ENCODE measurements at places on chromosomes 5 and 9.

GRCh38 chr5:5882706-5883105 is 460.2 kb downstream of the ICE1 start:
- DNase-seq: no peak

- no peak for DNase-seq
These were observed 565.2 kb upstream of the TLE4 start for GRCh38 chr9:79006546-79006945.

DNA sequence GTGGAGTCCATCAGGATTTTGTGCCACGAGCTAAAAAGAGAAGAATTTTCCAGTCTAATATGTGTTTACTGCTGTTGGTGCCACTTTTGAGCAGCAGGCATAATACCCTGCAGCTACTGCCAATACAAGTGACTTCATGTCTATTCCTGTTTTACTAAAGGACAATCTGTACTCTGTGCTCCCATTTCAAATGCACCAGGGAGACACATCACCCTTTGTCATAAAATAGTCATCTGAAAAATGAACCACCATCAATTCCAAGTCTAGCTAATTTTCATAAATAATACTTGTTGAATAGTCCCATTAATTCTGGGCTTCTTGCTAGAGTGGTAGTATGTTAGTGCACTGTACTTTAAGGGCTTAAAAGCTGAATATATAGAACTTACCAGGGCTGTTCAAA is 8.9 kb upstream of the PKD2L2 start:
- DNase-seq: no peak

DNA sequence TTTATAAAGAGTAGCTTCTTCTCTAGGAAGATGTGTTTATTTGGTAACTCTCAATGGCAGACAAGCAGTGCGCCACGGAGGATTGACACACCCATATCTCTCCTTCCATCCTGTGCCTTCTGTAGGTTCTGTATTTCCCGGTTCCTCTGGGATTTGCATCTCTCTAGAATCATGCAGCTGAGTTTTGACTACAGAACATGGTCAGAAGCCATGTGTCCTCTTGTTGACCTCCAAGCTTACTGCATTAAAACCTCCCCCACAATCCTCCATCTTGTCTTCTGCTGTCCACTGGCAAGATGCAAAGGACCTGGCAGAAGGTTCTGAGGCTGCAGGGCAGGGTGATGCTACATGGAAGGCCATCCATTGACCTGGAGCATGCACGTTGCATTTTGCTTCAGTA is 482.0 kb downstream of the DMRT2 start:
- no peak for DNase-seq

- DNase-seq: no peak
These were observed 970 bp upstream of the TRIM32 start for GRCh38 chr9:116686135-116686534.

GRCh38 chr5:9168791-9169556 is 376.9 kb downstream of the SEMA5A start:
- no peak for DNase-seq

DNA sequence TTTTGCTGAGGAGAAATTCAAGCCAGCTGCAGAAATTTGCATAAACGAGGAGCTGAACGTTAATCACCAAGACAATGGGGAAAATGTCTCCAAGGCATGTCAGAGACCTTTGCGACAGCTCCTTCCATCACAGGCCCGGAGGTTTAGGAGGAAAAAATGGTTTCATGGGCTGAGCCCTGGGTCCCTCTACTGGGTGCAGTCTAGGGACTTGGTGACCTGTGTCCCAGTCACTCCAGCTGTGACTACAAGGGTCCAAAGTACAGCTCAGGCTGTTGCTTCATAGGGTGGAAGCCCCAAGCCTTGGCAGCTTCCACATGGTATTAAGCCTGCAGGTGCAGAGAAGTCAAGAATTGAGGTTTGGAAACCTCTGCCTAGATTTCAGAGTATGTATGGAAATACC is 207.5 kb downstream of the DENND1A start:
- DNase-seq: no peak

- no peak for DNase-seq
These were observed 225.3 kb downstream of the NTRK2 start for GRCh38 chr9:84894859-84895258.

DNA sequence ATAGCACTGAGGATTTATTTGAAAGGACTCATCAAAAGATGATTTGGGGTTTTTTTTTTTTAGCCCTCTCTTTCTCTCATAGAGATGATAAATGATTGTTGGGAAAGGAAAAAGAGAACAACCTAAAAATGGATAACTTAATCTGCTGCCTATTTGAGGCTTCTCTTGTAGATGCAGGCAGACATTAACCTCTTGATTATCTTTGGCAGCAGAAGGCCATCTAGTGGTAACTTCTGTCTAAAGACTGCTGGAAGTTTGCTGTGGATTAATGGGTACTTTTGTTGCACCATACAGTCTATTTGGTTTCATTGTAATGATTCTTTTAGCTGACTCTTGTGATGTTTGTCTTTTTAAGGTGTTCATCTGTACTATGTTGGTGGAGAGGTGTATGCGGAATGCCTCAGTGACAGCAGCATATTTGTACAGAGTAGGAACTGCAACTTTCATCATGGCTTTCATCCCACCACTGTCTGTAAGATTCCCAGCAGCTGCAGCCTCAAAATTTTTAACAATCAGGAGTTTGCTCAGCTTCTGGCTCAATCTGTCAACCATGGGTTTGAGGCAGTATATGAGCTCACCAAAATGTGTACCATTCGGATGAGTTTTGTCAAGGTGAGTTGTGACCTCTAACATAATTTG is 18.8 kb downstream of the SMIM32 start:
- peak; percentile 36 for DNase-seq

DNA sequence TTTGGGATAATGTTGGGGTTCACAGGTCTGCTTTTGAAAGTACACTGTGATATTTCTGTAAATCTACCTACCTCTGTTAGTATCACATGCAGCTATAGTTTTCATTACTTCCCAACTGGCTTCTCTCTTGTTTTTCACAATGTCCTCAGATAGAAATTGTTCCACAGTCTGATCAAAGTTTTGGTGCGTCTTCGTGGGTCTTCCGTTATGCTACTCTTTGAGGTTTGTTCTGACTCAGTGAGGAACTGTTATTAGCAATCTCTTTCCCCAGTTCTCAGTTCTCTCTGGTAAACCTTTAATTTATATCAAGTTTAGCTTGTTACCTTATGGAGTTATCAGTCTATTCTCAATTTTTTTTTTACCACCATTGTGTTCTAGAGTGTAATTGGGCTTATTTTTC is 2061.2 kb upstream of the CDH9 start:
- DNase-seq: no peak

GRCh38 chr5:31182136-31182535 is 11.3 kb upstream of the CDH6 start:
- no peak for DNase-seq

DNA sequence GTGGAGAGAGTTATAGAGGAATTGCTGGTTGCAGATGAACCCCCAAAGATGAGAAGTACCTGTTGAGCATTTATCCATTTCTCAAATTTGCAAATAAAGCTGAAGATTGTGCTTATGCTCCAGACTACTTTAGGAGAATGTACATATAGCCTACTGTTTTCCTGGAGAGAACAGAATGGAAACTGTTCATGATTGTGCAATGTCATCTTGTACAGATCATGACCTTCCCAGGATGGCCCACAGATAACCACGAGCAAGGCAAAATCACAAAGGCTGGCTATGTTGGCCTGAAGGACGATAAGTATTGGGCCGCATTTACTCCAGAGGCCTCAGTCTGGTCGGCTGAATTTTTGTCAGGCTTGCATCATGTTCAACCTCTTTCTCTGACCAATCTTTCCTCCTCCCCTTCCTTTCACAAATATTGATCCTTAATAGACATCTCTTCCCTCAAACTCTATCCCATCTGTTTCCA is 28.5 kb upstream of the RICTOR start:
- DNase-seq: no peak

DNA sequence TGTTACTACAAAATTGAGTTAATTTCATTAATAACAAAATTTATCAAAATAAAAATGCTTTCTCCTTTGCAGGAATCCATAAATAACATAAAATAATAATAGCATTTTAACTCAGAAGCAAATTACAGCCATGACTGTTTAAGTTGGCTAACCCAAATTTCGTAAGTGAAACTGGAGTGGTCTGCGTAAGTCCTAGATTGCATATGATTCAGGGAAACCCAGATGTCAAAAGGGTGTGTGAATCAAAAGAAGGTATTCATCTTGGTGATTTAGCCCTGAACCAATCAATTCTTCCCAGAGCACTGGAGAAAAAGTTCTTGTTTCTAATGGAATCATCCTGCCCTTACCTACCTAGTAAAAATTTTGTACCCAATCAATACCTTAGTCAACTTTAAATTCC is 547.6 kb downstream of the RAB3C start:
- no peak for DNase-seq

GRCh38 chr5:64831996-64832395 is 63.3 kb downstream of the CWC27 start:
- DNase-seq: peak; percentile 24

- DNase-seq: peak; percentile 14
These were observed at the start of gene NRG2 for GRCh38 chr5:140042643-140043507. Gene NRG2, minus strand, starts transcription at chr5:140043299.

DNA sequence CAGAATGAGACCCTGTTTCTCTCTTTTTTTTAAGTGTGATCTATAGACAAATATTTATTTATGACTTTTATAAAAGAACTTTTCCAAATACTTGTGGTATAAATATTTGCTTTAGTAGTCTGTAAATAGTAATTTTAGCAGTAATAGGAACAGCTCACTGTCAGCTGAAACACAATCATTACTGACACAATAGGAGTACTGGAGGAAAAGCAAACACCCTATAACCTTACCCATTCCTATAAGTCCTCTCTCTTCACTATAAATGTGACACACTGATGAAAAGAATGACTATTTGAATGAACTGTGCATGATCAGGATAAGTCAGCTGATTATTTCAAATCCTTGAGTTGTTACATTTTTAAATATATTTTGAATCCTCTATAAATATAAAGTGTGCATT is 72.4 kb downstream of the CDH12 start:
- no peak for DNase-seq

GRCh38 chr9:129435291-129435690 is 185.6 kb downstream of the C9orf50 start:
- DNase-seq: no peak

DNA sequence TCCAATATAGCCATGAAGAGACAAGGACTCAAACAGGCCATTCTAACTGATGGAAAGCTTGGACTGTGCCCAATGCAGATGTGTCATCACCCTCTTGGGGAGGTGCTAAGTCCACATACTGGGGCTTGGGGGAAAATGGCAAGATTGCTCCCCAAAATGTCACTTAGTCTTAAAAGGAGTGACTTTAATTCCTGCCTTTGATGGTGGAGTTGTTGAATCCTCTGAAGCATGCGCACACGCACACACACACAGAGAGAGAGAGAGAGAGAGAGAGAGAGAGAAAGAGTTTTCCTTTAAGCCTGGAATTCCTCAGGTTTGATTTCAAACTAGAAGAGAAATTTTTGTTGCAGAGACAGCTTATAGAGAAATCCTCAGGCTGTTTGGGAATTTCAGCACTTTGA is 161.9 kb upstream of the GAS1 start:
- DNase-seq: no peak

GRCh38 chr5:180808461-180809000 is 5.9 kb upstream of the MGAT1 start:
- no peak for DNase-seq

DNA sequence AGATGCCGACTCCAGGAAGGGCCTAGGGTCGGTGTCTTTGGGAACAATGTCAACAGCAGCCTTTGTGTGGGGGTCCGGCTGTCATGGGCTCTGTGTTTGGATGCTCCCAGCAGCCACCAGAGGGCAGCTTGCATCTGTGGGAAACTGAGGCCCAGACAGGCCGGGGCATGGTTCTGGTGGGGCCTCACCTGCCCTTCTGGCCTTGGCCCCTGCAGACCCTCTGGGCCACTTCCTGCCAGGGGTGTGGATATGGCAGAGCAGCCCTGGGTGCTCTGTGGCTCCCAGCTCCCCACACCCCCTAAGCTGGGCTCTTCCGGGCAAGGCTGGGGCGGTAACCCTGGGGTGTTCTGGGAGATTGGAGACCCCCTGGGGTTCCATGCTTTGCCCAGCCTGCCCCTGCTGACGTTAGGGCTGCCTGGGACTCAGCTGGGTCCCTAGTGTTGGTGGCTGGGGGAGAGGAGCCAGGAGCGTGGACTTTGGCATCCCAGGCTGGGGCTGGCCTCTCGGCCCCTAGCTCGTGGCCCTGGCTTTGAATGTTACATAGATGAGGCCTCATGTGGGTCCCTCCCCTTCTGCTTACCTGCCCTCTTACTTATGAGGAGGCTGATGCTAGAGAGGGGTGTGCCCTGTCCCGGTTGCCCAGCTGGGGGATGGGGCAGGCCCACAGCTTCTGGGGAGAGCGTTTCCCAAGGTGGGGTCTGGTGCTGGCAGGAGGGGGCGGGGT is 38.3 kb downstream of the RXRA start:
- DNase-seq: no peak

DNA sequence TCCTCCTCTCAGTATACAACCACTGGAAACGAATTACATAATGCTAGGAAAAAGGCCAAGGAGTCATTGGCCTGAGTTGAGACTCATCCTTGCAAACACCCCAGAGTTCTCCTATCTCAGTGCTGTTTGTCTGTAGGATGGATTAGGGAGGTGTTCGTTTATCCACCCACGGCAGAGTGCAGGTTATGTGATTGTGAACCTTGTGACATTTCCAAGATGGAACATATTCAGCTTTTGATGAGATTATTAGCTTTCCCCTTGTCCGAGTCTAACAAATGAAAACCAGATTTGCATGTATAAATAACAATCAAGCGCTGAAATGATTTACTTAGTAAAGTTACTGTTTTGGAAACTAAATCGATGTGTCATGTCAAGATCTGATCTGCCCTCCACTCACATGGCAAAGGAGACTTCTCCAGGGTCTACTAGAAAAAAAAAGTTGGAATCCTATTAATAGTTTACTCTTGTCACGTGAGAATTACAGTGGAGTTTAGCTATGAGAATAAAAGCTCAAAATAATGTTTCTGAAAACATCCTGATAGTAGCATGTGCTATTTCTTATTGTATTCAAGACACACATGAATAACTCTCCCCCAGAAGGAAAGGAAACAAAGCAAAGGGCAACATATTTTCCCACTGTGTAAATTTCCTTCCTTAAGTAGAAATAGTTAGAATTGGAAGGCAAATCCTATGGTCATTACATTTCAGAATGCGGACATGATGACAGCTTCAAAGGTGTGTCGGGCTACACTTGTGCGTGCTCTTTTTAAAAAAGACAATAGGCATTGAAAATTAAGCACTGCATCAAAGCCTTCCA is 600.4 kb downstream of the EBF1 start:
- DNase-seq: peak; percentile 52

GRCh38 chr5:125198270-125198974 is 452.0 kb upstream of the ZNF608 start:
- peak; percentile 84 for DNase-seq

GRCh38 chr9:97553141-97553540 is 51.7 kb downstream of the TMOD1 start:
- no peak for DNase-seq

DNA sequence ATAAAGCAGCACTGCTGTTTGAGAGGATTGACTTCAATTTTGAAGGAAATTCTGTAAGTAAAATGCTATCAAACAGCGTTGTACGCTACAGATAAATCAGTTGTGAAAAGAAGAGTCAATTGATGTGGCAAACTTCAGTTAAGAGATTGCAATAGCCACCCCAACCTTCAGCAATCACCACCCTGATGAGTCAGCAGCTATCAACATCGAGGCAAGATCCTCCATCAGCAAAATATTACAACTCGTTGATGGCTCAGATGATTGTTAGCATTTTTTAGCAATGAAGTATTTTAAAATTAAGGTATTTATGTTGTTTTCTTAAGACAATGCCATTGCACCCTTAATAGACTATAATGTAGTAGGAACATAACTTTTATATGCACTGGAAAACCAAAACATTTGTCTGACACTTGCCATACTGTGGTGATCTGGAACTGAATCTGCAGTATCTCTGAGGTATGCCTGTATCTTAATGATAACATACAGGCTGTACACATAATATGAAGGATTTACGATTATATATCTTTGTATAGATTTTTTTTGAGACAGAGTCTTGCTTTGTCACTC is 47.5 kb downstream of the VPS13A start:
- DNase-seq: no peak

All from AG09319 (cell line).